Body of pancreas (tissue), 4 donors: ENCODE measurements at places on chromosomes 11 and 22.

GRCh38 chr11:123526027-123526805 is 96.1 kb downstream of the GRAMD1B start:
- DNase-seq: no peak

DNA sequence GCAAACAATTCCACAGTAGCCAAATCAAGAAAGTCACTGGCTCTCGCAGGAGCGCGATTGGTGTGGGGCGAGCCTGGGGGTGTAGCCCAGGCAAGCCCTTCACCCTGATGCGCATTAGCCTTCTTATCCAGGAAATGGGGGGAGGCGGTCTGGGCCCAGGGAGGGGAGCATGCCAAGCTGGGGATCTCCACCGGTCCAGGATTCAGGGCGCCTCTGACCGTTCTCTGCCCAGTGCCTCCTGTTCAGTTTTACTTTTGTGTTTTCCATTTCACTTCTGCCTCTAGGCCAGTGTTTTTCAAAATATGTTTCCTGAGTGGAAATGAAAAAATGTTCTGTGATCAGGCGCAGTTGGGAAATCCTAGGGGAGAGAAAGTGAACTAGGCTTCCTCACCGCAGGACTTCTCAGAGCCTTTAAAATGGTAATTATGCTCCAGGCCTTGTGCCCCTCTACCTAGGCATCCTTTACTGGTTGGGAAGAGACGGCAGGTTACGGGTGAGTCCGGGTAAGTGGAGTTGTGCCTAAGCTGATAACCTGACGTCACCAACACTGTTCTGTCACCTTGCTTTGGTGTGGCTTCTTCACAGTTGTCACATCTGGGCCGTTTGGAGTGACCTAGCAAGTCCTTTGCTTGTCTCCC is 18.4 kb downstream of the LRP5 start:
- DNase-seq: no peak

- DNase-seq: no peak
These were observed 31.8 kb downstream of the YPEL1 start for GRCh38 chr22:21703684-21704316.

- no peak for DNase-seq
These were observed 8.6 kb downstream of the SNAP29 start for GRCh38 chr22:20867179-20868024.

GRCh38 chr22:36386900-36387708 is 663 bp downstream of the MYH9 start:
- peak; percentile 74 for DNase-seq

- no peak for DNase-seq
These were observed 69.5 kb upstream of the SYT13 start for GRCh38 chr11:45355706-45356041.

- DNase-seq: peak; percentile 51
These were observed 816 bp downstream of the PDE3B start for GRCh38 chr11:14644226-14645014.

DNA sequence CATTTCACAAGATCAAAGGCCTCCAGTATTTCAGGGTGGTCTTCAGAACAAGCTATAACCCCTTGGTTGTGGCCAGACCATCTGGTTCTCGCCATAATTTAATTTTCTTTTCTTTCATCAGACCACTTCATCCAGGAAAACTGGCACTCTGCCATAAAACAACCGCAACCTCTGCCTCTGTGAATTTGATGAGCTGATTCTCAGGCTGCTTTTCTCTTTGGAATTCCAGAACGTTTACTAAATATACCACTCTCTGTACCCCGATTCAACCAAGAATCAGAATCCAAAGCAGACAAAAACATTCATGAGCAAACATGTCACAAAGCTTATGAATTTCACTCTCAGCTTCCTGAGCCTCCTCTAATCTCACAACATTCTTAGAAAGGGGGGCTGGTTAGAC is 331.8 kb upstream of the SYN3 start:
- DNase-seq: no peak

DNA sequence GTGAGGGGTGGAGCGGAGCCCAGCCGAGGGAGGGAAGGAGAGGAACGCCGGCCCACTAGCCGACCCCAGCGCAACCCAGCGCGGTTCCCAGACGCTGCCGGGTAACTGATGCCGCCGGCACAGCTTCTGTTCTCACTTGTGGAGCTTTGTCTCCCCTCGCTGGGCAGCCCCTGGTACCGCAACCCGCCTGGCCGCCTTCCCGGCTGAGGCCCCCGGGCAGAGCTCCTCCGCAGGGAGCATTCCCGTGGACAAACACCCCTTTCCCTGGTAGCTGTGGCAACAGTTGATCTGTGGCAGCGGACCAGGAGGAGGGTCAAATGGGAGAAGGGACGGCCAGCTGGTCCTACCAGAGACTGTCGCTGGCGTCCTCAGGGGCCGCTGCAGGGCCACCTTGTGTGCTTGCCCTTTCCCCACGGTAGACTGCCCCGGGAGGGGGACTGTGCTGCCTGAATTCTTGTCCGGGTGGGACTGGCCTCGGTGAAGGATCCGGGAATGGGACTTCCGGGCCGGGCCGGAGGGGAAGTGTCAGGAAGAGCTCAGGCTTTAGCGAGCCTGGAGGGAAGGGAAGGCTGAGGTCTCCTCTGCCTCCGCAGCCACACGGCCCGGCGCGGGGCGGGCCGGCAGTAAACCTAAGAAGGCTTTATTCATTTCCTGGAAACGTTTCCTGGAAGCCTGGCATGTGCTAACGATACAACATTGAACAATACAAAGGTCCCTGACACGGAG is 468.0 kb downstream of the OPCML start:
- peak; percentile 64 for DNase-seq

DNA sequence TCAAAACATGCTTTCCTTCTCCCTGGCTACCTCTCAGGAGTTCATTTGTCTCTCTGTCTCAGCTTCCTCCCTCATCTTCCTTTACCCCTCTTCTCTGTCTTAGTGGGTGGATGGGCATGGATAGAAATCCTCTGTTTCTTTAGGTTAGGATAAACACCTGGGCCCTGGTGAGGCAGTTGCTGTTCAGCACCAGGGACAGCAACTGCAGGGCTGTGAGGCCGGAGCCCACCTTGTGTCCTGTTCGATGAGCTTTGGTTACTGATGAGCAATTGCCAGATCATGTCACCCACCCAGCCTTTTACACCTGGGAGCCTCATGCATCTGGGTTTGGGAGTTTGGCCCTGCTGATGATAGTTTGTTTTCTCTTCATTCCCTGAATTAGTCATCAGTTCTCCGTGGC is 6.1 kb upstream of the CRYBB3 start:
- DNase-seq: no peak

DNA sequence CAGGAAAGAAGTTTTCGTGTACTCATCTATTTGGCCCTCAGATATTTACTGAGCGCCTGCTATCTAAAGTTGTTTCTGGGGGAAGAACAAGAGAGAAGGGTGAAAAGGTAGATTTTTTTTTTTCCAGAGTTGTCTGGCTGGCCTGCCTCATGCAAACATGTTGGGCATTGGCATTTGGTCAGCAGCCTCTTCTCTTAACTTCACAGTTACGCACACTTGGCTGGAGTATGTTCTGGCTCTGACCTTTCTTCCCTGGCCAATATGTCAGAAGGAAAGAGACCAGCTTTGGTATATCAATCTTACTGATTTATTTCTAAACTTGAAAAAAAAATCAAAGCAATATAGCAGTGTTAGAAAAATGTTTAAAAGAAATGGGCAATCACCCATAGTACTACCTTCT is 54.2 kb upstream of the GRAMD1B start:
- DNase-seq: no peak

- no peak for DNase-seq
These were observed 234.3 kb upstream of the TENM4 start for GRCh38 chr11:79675081-79675480.

DNA sequence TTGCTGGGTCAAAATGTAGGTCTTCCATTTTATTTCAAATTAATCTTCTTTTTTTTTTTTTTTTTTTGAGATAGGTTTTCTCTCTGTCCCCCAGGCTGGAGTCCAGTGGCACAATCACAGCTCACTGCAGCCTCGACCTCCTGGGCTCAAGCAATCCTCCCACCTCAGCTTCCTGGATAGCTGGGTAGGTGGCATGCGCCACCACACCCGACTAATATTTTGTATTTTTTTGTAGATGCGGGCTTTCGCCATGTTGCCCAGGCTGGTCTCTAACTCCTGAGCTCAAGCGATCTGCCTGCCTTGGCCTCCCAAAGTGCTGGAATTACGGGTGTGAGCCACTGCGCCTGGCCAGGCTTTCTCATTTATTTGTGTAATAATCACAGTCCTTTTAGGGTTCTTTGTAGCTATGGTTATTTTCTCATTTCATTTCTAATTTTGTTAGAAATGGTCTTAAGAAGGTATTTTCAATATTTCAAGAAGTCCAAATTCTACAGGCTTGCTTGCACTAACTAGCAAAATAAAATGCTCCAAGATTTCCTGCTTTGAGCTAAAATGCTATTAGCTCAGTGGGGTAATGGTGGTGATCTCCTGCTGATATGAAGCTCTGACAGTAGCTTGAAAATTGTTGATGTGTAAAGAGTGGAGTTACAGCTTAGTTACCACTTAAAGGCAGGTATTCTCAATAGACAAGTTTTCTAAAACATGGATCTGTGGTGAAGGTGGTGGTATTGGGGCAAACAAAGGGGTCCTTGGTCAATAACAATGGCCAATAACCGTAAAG is 50.0 kb downstream of the RBX1 start:
- DNase-seq: no peak

GRCh38 chr22:48331266-48331665 is 1496.4 kb downstream of the BRD1 start:
- DNase-seq: no peak

- no peak for DNase-seq
These were observed 19.4 kb upstream of the BAIAP2L2 start for GRCh38 chr22:38129856-38130255.

GRCh38 chr11:62433141-62433903 is 14.5 kb downstream of the SCGB1A1 start:
- DNase-seq: no peak

DNA sequence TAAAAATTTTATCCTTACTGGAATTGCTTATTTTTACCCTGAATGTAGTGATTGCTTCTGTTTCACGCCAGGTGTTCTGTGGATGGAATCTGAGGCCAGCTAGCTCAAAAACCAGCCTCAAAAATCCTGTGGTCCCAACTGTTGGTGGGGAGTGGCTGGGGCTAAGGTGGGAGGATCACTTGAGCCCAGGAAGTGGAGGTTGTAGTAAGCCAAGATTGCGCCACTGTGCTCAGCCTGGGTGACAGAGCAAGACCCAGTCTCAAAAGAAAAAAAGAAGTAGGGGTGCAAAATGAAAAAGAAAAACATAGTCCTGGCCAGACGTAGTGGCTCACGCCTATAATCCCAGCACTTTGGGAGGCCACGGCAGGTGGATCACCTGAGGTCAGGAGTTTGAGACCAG is 27.0 kb upstream of the SLC5A1 start:
- no peak for DNase-seq

GRCh38 chr11:134224710-134225664 is 516 bp downstream of the VPS26B start:
- peak; percentile 36 for DNase-seq

- DNase-seq: no peak
These were observed 2.2 kb downstream of the SLC37A4 start for GRCh38 chr11:119028346-119029068.

GRCh38 chr11:96256215-96257011 is 86.6 kb downstream of the MAML2 start:
- DNase-seq: no peak

GRCh38 chr11:7494086-7494745 is 8.9 kb downstream of the OLFML1 start:
- DNase-seq: no peak

DNA sequence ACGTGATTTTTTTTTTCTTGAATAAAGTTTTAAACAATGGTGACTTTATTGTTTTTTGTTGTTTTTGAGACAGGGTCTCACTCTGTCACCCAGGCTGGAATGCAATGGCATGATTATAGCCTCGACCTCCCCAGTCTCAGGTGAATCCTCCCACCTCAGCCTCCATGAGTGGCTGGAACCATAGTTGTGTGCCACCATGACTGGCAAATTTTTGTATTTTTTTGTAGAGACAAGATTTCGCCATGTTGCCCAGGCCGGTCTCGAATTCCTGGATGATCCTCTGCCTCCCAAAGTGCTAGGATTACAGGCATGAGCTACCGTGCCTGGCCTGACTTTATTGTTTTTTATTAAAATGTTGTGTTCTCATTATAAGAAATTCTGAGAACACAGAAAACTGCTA is 12.2 kb upstream of the CRYBB3 start:
- no peak for DNase-seq

DNA sequence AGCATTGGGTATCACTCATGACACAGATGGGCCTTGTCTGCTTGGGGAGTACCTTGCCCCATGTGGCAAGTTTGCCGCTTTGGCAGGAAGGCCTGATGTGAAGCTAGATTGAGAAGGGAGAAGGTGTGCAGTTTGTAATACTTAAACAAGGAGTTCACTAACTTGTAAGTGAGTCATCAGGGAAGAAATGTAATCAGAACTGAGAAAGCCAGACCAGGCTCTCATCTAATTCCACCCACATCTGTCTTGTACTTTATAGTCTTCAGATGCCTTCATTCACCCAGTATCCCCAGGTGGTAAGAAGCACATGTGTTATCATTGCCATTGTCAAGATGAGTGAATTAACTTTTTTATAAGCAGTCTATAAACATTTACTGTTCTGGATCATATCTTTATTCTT is 116.0 kb upstream of the DDI1 start:
- no peak for DNase-seq

- DNase-seq: no peak
These were observed 141.9 kb downstream of the CTTN start for GRCh38 chr11:70540196-70540595.

GRCh38 chr11:93622043-93622442 is 39.4 kb upstream of the CEP295 start:
- DNase-seq: no peak

GRCh38 chr22:42365942-42366695 is 66.1 kb downstream of the NFAM1 start:
- DNase-seq: no peak

DNA sequence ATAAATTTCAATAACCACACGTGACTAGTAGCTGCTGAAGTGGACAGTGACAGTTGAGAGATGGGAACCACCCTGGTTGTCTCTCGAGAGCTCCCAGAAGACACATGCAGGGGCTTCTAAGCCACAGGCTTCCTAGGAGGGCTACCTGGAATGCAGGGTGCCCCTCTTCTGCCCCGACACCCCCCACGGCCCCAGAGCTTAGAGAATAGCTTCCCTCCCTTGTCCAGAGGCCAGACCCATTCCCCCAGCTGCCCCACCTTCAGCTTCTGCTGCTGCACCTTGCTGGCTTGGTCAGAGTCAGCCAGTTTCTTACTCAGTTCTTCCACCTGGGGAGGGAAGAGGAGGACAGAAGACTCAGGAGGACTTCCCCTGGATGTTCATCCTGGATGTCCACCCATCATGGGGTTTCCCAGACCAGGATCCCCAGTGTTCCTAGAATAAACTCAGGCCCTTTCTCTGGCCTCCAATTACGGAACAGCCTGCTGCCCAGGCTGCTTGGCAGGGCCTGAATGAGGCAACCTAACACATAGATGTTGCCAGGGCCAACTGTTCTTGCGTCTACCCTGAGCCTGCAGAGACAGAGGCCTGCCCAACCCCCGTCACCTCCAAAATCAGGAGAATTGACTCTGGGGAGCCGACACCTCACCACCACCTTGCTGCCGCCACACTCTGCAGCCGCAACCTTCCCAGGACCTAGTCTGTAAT is 12.0 kb downstream of the IL18BP start:
- no peak for DNase-seq
